ENCODE measurements at places on chromosomes 16 and 17. TPM values are rescaled to one million over a fixed set of nuclear protein-coding genes. Genes with fewer than 3 reads are reported as not detected.

PYDC1 gene
- not detected for total RNA-seq

RNF222 gene
- not detected for total RNA-seq

ARRB2 gene
- total RNA-seq, result 38.5 TPM

TSPOAP1 gene
- total RNA-seq, result 12.6 TPM

PLCG2 gene
- total RNA-seq, result 6.1 TPM

DNA sequence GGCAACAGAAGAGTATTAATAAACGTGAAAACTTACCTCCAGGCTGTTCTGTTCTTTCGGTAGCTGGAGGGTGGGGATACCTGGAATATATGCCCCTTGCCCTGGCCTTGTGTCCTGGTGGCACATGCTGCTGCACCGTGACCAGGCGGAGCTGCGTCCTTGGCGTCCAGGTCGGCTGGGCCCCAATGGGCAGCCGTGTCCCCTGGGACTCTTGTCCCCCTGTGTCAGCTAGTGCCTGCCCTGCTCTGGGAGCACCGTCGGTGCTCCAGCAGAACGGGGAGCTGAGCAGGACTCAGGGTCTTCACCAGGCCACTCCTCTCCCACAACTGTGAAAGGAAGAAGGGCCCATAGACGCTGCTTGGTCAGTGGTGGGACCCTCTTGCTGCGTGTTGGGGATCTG, 7.9 kb downstream of the ZNF213 start:
- no peak for DNase-seq
